ENCODE measurements at places on chromosomes 13 and 19.

DNA sequence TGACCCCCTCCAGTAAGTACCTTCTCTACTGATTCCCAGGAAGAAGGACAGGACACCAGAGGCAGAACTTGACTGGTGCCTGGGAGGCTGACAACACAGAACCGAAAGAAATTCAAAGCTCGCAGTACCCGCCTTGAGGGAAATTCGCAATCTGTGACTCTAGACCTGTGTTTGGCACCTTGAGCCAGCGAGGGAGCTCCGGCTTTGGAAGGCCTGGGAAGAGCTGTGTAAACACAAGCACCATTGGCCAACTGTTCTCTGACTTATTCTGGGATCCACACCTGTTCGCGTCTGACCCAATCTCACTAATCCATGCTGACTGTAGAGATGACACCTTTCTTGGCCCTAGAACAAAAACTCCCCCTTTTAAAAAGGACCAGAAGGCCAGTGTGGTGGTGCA lies 50.7 kb downstream of the CEBPG start:
- no peak for DNase-seq

DNA sequence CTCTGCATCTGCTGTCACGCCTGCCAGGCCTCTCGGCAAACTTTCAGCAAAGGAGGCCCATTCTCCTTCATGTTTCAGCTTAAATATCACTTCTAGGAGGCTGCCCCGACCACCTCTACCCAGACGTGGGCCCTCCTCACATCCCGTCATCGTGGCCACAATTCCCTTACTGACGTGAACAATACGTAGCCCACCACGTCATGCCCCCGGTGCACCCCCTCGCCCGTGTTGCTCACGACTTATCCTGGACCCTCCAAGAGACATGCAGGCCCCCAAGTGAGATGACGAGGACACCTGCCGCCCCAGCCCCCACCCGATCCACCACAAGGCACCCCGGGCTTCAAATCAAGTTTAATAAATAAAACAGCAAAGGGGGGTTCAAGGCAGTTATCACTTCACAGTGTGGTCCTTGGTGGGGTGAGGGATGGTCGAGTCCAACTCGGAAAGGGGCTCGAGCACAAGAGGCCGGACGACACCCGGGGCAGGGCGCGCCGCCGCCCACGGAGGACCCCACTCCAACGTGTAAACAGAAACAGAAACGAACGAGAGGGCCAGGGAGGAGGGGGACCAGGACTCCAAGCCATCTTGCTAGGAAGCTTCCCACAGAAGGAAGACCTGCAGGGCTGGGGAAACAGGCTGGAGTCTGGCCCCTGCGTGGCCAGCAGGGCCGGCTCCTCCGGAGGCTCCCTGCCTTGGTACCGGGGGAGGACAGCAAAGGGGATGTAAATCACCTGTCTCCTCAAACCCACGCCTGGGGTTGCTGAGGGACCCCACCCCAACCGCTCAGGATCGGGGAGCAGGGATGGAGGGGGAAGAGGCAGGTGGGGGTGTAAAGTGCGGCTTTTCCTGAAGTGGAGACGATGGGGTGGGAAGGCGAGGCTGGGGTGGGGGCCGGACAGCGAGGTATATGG lies 14.3 kb upstream of the PLPP2 start:
- DNase-seq, result no peak

DNA sequence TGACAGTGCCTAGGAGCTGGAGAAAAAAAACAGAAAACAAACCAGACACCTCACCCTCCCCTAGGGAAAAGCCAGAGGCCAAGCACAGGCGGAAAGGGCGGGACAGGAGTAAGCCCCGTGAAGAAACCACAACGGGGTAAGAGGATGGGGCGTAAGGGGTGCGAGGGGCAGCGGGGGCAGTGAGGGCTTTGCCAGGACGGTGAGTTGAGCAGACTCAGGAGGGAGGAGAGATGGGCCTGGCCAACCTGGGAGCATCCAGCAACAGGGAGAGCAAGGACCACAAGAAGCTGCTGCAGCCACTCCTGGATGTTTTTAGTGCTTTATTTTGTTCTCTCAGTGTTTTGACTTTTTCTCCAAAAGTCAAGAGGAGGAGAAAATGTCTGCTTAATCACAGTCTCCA lies 114.1 kb upstream of the SOX1 start:
- DNase-seq, result no peak

GRCh38 chr13:67369895-67370660 lies 139.9 kb upstream of the PCDH9 start:
- DNase-seq, result peak; percentile 48

- DNase-seq, result no peak
Measured at GRCh38 chr19:7730286-7731217, 1.4 kb downstream of the CLEC4G start.

DNA sequence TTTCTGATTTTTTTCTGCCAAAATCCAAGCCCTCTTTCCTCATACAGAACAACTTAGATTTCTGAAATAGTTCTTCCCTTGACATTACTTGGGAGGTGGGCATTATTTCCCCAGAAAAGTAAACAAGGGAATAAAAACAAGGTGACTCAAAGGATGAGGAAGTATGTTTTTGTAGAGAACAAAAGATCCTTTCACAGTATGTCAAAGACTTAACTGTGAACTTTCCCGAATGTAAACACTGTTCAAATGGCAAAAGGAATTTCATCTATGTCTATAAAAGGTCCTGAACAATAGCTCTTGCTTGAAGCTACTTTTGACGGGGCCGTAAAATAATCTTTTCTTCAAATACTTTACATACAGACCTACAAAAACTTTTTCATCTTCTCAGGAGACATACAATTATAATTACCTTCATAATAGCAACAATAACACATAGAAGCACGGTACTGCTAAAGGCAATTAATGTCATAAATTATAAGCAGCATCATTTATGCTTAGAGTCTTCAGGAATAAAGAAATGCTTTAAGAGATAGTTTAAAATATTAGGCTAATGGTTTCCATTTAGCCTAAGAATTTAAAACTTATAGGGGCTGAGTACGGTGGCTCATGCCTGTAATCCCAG lies 191.1 kb downstream of the RGCC start:
- peak; percentile 46 for DNase-seq

GRCh38 chr19:49363268-49364082 lies at the start of gene DKKL1:
Gene DKKL1 (plus strand): TSS chr19:49363877. CDS start chr19:49363999, 122 bp downstream.
- DNase-seq, result peak; percentile 98

DNA sequence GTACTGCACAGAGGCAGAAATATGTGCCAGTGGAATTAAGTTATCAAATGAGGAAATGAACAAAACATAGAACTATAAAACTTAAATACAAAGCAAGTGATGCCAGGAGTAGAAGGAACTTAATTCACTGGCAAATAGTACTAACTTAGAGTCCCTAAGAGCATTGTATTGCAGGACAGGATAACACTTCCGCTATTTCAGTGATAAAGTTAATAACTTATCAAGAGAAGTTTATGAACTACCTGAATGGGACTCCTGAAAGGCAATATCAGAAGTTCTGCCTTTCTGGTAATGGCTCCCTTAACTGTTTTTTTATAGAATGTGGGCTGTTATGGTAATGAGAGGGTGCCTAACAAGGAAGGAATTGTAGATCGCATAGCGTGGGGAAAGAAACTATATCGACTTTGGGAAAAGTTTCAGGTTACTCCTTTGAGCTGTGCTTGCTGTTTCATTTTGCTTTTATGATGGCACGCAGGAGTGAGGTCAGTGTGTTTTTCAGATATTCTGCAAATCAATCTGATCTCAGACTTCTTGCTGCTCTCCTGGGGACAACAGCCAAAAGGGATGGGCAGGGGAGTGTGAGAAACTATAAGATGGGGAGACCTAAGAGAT lies 95.3 kb upstream of the MLNR start:
- DNase-seq, result no peak

DNA sequence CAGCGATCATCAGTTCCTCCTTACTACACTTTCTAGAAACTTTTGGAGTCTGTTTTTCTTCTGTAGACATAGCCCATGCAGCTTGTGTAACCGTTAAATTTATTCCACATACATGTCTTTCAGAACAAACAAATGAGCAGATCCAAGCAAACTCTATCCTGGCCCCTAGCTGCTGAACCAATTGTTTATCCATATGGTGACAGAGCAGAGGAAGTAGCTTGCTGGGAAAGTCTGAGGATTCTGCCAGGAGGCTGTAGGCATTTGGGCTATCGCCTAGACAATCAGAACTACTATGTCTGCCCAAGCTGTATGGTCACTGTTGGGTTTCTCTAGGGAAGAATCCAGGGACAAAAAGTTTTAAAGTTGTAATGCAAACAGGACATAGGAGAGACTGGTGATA lies 343.7 kb downstream of the SPRY2 start:
- DNase-seq, result no peak

DNA sequence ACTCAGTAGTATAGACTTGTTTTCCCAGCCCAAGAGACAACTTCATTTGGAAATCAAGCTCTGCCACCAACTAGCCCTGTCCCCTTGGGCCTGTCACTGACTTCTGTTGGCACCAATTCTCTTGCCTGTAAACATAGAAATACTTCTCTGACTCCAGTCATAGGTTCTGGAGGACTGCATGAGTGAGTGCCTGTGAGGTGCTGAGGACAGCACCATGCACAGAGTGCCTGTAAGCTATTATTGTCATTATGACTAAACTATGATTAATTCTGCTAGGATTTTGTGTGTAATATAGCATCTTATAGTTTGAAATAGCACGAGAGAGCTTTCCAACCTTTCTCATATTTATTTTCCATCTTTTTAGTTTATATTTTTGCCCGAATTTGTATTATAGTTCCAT lies 247.9 kb downstream of the MYO16 start:
- no peak for DNase-seq

GRCh38 chr13:91493442-91493841 lies 95.0 kb downstream of the GPC5 start:
- DNase-seq, result no peak

DNA sequence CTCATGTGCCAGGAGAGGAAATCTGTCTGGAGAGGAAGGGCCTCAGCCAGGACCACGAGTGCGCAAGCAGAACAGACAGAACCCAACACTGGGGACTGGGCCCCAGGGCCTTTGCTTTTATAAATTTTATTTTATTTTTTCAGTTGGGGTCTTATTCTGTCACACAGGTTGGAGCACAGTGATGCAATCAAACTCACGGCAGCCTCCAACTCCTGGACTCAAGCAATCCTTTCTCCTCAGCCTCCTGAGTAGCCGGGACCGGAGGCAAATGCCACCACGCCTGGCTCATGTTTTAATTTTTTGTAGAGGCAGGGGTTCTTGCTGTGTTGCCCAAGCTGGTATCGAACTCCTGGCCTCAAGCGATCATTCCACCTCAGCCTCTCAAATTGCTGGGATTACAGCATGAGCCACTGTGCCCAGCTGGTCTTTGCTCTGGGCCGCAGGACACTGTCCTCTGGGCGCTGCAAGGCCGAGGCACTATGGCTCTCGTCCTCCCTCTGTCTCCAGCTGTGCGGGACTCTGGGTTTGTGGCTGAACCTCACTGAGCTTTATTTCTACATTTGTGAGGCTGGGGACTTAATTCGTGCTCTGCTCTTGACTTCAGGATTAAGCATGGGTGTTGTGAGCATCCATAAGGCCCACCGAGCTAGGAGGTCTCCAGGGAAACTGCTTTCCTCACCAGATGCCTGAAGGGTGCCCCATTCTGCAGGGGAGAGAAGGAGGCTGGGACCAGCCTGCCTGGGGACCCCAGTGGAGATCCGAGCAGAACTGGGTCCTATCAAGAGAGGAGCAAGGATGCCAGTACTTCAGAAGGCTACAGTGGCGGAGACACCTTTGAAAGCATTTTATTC lies 144.2 kb upstream of the VSTM2B start:
- DNase-seq, result no peak

- no peak for DNase-seq
Measured at GRCh38 chr19:19458110-19458816, 52.8 kb downstream of the GATAD2A start.

DNA sequence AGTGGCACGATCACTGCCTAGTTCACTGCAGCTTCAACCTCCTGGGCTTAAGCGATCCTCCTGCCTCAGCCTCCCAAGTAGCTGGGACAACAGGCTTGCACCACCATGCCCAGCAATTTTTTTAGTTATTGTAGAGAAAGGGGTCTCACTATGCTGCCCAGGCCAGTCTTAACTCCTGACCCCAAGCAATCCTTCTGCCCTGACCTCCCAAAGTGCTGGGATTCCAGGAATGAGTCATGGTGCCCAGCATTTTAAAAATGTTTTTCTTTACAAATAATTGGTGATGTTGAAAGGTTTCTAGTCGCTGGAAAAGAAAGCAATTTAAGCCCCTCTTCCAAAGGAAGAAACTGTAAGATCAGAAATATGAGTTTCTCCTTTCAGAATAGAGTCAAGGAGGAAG lies 19.4 kb downstream of the DYRK1B start:
- no peak for DNase-seq

GRCh38 chr13:80340651-80341100 lies 250 bp downstream of the SPRY2 start:
- peak; percentile 69 for DNase-seq

GRCh38 chr13:25224151-25224550 lies 52.1 kb upstream of the AMER2 start:
- DNase-seq, result no peak

GRCh38 chr13:41934994-41935393 lies 25.9 kb downstream of the VWA8 start:
- DNase-seq, result no peak

GRCh38 chr19:8336072-8336569 lies 6.9 kb downstream of the KANK3 start:
- DNase-seq, result no peak

DNA sequence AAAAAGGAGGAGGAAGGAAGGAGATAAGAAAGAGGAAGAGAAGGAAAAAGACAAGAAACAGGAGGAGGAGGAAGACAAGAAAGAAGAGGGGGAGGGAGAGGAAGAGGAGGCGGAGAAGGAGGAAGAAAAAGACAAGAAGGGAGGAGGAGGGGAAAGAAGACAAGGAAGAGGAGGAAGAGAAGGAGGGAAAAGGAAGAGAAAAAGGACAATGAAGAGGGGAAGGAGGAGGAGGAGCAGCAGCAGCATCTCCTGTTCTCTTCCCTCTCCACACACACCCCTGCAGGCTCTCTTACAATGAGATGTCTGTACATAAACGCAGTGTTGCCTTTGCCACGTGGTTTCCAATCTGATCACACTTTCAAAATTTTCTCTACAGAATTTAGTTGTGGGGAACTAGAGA lies 66.6 kb downstream of the RUBCNL start:
- DNase-seq, result no peak

- peak; percentile 35 for DNase-seq
Measured at GRCh38 chr19:4567584-4568071, 8.1 kb upstream of the SEMA6B start.

- peak; percentile 91 for DNase-seq
Measured at GRCh38 chr13:113178070-113178895, 19.8 kb downstream of the PROZ start.

GRCh38 chr19:50797781-50798658 lies 7.8 kb downstream of the ACP4 start:
- no peak for DNase-seq

DNA sequence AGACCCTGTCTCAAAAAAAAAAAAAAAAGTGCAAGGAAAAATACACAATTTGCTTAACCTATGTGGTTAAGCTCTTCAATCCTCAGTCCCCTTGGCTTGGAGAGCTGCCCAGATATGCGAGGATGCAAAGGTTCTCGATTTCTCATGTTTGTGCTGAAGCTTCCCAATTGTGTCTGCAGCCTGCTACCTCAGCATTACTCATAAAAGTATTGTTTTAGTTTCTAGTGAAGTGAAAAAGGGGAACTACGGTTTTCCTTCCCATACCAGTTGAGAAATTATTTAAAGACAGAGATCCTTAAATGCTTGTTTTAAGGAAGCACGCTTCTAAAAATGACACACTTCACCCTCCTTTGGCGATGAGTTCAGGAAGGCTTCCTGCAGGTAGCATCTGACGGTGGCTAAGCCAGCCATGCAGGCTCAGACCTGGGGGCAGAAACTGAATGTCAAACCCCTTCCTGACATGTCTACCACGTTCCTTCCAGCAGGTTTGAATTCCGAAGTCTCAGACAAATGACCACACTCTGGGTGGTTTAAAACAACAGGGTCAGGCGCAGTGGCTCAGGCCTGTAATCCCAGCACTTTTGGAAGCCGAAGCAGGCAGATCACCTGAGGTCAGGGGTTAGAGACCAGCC lies 47.9 kb downstream of the RUBCNL start:
- DNase-seq, result peak; percentile 62
